Cardiac muscle cell (in vitro differentiated cells and primary cell): ENCODE measurements at places on chromosomes 11 and 22. TPM values are rescaled to one million over a fixed set of nuclear protein-coding genes. Genes with fewer than 3 reads are reported as not detected.

- peaks cover 10% of the 10 kb centered on the region for H3K36me3 ChIP-seq
- H3K4me3 ChIP-seq = no peak overlapping the region
- no peak for DNase-seq
- H3K4me1 ChIP-seq = no peaks in the 10 kb centered on the region
- H3K27me3 ChIP-seq = no peaks in the 10 kb centered on the region
Observed at GRCh38 chr22:40547729-40548143, 88.8 kb downstream of the MRTFA start.

GRCh38 chr22:50001388-50002231 lies 11.0 kb downstream of the IL17REL start:
- H3K4me1 ChIP-seq = no peaks in the 10 kb centered on the region
- no peak for DNase-seq
- no peak overlapping the region for H3K27ac ChIP-seq
- H3K36me3 ChIP-seq = no peaks in the 10 kb centered on the region

DNA sequence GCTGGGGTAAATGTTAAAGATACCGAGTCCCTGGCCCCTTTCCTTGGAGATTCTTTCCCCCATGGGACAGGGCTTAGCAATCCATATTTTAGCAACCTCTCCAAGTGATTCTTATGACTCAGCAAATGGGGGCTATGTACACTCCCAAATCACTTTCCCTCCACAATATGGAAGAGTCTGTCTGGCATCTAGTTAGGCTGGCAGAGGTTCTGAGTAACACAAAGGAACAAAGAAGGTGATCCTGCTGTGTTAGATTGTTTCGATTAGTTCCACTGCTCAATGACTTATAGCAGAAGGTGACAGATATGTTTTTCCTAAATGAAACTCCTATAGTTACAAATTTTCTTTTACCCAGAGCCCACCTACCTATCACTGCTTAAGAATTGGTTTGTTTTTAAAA lies 154.0 kb upstream of the SYT13 start:
- no peaks in the 10 kb centered on the region for H3K27me3 ChIP-seq
- no peak overlapping the region for H3K4me3 ChIP-seq
- no peak overlapping the region for H3K27ac ChIP-seq
- DNase-seq = no peak

- no peak overlapping the region for H3K27ac ChIP-seq
- no peaks in the 10 kb centered on the region for H3K27me3 ChIP-seq
- H3K36me3 ChIP-seq = no peaks in the 10 kb centered on the region
Observed at GRCh38 chr11:69950120-69950519, 128.0 kb upstream of the ANO1 start.

DNA sequence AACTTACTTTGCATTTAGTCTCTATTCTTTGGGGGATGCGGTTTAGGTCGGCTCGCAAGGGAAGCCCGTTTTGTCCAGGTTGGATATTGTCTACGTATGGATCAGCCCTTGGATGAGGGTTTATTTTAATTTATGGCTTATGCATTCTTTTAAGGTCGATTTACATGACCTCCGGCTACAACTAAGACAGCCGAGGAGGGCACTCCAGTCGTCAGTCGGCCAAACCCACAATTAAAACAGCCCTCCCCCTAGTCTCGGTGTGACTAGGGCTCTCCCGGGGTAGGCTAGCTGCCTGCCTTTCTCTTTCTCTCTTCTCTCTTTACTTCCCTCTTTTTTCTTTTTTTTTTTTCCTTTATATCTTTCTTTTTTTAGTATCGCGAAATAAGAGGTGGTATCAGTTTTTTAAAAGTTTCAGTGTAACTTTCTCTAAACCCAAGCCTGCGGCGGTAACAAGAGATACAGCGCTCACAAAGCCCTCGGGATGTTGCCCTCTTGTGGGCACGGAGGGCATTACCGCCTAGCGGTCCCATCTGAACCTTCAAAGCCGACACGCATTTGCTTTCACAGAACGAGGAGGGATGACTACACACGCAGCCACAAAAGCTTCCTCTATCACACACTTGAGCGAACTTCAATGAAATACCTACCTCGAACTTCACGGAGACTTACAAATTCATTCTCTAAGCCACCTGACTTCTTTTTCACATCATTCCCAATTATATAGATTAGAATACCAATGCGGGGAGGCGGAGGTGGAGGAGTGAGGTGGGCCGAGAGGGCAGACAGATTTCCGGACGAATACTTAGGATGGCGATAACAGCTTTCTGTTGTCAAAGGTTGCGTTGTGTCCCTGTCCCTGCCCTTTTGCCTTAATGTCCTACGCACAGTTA lies 132.3 kb upstream of the C11orf58 start:
- no peak overlapping the region for H3K27ac ChIP-seq
- H3K27me3 ChIP-seq = peaks cover 78% of the 10 kb centered on the region
- H3K4me3 ChIP-seq = peak overlapping the region; percentile 61
- H3K4me1 ChIP-seq = no peaks in the 10 kb centered on the region
- DNase-seq = peak; percentile 94

The OMP gene
- not detected in 2 replicates for polyA plus RNA-seq
